ENCODE measurements at places on chromosomes 13 and 19.

- no peak for DNase-seq
Measured at GRCh38 chr13:36750046-36750445, 69.0 kb upstream of the RFXAP start.

- no peak for DNase-seq
Measured at GRCh38 chr13:38637576-38637975, 49.3 kb upstream of the FREM2 start.

DNA sequence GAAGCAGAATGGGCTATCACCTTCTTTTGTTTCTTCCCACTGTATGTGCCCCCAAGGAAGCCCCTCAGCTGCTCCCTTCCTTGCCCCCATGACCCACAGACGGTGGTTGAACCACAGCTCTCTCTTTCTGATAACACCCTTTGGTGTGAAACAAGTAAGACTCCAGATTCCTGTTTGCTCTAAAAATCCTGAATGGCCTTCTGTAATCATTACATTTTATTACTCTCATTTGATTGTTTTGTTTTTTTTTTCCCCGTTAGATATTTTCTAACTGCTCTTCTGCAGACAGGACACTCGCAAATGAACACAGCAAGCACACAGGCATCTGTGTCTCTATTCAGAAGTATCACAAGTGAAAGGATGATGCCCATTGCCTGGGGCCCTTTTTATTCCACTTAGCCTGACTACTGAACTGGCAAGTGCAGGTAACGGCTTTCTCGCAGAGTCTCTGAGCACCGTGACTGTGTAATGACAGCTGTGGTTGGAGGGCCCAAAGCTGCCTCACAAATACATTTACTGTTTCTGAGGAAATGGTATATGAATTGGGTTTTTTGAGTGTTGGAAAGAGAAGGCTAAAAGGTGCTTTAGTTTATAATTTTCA is 59.3 kb downstream of the OXGR1 start:
- DNase-seq = no peak

DNA sequence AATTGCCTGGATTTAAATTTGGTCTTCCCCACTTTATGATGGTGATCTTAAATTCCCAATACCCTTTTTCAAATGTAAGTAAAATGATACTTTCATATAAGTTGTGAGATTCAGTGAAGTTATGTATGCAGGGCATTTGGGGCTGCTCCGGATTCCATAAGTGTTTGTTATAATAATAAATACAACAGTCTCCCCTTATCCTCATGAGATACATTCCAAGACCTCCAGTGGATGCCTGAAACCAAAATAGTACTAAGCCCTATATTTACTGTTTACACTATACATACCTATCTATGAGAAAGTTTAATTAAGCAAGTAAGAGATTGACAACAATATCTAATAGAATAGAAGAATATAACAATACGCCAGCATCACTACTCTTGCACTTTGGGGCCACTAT is 2237.8 kb downstream of the PCDH9 start:
- peak; percentile 13 for DNase-seq

- DNase-seq = no peak
Measured at GRCh38 chr19:18291590-18292461, 10.4 kb upstream of the JUND start.

- no peak for DNase-seq
Measured at GRCh38 chr13:44273991-44274770, 99.4 kb upstream of the SERP2 start.

DNA sequence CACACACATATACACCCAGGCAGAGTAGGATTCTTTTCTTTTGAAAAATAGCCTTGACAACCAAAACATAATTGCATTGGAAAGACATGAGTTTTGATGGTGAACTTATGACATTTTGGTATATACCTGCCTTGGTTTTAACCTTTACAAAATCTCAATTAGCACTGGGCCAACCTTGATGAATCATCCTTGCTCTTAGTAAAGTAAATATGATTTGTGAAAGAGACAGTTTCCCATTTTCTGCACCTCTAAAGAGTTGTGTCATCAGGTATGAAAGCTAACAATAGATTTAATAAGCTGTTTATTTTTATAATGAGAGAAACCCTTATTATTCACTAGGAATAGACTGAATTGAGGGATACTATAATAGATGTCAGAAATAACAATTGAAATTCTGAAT is 15.7 kb upstream of the ENOX1 start:
- DNase-seq = no peak

DNA sequence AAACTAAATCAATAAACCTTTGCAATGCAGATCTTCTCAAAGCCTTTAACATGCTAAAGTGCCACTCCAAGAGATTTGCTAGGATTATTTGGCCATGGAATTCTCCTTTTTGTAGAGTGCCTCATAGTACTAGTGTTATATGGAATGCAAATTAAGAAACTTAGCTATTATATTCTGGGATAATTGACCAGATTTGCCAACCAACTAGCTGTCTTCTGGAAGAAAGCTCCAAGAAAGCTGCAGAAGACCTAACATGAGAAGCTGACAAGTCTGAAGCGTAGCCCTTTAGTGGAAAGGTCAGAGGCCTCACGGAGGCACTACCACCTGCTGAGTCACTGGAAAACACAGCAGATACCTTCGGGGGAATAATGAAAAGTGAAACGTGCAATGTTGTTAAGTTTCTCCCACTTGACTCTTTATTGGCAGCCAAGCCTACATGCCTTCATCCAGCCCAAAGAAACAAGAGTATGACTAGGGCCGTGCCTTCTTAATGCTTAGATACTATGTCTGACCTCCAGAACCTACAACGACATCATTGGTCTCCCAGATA is 29.8 kb upstream of the KATNAL1 start:
- DNase-seq = no peak

GRCh38 chr19:53055117-53055516 is 10.6 kb downstream of the ERVV-2 start:
- no peak for DNase-seq

- DNase-seq = no peak
Measured at GRCh38 chr19:10474962-10475451, 28.1 kb downstream of the KEAP1 start.

- no peak for DNase-seq
Measured at GRCh38 chr19:3136684-3137055, 837 bp downstream of the GNA15 start.

GRCh38 chr13:76969488-76970365 is 21.4 kb downstream of the ACOD1 start:
- no peak for DNase-seq

DNA sequence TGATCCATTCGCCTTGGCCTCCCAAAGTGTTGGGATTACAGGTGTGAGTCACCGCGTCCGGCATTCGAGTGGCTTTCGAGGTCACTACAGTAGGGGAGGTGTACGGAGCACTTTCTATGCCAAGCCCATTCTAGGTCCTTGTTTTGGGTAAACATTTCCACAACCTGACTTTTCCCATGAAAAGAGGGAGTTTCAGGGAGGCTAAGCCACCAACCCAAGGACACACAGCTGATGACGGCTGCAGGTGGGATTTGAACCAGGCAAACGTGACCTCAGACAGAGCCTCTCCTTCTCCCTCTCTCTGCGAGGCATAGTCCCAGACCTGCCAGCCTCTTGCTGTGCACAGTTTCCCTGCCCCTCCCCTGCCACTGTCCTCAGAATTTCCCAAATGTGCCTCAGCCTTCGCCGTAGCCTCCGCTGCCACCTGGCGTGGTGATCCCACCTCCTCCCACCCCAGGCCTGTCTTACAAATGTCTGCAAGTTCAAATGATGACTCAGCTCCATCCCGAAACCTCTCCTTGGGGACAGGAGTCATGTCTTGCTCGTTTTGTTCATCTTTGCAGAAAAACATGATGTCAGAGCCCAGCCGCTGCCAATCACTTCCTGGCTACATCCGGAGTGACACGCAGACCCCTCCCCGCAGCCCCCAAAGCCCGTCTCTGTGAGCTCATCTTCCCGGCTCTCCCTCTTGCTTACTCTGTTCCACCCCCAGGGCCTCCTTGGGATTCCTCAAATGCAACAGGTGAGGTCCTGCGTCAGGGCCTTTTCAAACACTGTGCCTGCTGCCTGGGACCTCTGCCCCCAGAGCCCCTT is 6.6 kb upstream of the GADD45B start:
- no peak for DNase-seq

GRCh38 chr13:78608252-78608687 is 4.9 kb upstream of the POU4F1 start:
- DNase-seq = no peak

Measured in smooth muscle cell of the brain vasculature (primary cell).